Effector memory CD4-positive, alpha-beta T cell (primary cell): ENCODE measurements at places on chromosomes 11 and 22.

DNA sequence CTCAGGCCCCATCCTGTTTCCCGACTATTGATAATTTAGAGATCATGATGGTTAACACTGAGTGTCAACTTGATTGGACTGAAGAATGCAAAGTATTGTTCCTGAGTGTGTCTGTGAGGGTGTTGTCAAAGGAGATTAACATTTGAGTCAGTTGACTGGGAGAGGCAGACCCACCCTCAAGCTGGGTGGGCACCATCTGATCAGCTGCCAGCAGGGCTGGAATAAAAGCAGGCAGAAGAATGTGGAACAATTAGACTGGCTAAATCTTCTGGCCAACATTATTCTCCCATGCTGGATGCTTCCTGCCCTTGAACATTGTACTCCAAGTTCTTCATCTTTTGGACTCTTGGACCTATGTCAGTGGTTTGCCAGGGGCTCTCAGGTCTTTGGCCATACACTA is 1170.0 kb upstream of the CNTN5 start:
- no peak for DNase-seq

DNA sequence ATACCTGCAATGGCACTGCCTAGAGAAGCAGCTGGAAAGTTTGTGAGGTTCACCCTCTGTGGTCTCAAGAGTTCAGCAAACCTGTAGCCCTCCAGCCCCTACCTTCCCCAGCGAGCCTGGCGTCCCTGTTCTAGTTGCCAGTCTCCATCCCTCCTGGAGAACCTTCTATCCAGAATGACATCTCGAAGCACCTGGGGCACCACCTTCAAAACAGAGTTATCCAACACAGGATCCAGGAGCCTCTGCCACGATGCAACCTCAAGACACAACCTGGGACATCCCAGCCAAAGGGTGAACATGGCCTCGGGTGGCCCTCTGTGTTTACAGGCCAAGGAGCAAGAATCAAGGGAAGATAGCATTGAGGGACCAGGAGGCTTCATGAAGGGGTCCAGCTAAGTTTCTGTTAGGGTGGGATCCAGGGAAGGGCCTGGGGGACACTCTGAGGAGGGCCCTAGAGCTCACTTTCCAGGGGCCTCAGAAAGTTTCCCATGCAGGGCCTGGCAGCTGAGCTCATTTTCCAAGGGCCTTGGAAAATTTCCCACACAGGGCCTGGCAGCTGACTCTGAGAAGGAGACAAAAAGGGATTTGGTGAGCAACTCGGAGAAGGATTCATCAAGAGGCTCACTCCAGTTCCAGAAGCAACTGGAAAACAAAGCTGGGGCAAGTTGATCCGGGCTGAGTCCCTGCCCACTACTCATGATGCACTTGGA is 36.9 kb upstream of the SYT13 start:
- DNase-seq: no peak

- no peak for DNase-seq
Observed at GRCh38 chr22:24583221-24584165, 9.4 kb downstream of the LRRC75B start.

GRCh38 chr22:32205974-32206773 is 1.3 kb upstream of the RFPL2 start:
- no peak for DNase-seq

DNA sequence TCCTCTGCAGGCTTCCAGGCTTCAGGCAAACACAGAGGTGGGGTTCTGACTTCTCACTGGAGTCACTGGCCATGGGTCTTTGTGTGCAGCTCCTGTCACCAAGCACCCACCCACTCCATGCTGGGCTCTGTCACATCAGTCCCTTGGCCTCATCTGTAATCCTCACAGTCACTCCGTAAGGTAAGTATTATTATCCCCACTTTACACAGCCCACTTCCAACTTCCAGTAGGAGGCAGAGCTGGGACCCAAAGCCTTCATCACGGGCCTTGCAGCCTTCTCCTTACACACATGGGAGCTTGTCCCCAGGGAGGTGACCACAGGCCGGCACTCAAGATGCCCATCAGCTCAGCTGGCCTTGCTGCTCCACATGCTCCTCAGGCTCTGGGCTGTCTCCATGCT is 266.7 kb upstream of the B3GAT1 start:
- DNase-seq: no peak

DNA sequence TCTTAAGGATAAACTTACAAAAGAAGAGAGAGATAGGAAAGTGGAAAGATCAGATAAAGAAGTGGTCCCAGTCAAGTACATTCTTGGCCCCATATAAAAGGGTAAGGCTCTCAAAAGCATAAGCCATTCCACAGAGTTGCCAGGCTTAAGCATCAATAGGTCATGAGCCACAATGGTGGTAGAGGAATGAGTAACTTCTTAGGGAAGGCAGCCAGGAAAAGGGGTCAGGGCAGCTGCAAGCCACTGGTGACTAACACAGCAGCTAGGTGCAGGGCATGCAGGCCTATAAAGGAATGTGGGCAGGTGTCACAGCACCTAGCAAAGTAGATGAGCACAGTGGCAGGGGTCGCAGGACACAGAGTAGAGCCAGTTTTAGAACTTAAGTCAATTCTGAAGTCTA is 302.6 kb upstream of the FAT3 start:
- DNase-seq: no peak

DNA sequence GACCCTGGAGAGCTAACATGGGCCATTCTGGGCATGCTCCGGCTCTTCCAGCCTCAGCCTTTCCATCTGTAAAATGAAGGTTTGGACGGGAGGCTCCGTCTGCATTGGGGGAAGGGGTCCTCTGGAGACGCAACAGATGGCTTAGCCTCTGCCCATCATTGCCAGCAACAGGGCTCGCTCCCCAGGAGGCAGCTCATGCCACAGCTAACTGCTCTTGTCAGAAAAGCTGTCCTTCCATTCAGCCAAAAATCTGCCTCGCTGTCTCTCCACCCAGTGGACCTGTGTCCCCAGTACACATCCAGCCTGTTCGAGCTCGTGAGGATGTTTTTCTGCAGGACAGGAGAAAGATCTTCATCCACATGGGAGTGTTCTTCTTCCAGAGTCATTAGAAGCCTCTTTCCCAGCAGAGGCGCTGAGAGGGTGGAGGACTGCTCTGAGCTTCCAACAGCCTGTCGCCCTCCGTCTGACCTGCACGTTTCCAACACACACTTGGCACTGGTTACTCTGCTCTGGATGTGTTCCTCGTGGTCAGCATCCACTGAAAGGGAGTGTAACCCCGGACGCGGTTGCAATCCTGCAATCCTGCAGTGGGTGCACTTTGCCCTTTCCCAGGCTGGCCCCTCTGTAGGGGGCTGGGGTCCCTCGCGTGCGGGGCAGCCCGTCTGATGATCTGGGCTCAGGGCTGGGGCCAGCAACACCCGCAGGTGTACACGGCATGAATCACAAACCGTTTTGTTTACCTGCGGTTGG is 1340.9 kb downstream of the TBC1D22A start:
- DNase-seq: no peak

GRCh38 chr22:49450498-49450897 is 377.2 kb downstream of the BRD1 start:
- DNase-seq: no peak

- no peak for DNase-seq
Observed at GRCh38 chr11:27041141-27041899, 705 bp downstream of the BBOX1 start.

GRCh38 chr11:120563703-120564572 is 52.4 kb downstream of the GRIK4 start:
- no peak for DNase-seq

DNA sequence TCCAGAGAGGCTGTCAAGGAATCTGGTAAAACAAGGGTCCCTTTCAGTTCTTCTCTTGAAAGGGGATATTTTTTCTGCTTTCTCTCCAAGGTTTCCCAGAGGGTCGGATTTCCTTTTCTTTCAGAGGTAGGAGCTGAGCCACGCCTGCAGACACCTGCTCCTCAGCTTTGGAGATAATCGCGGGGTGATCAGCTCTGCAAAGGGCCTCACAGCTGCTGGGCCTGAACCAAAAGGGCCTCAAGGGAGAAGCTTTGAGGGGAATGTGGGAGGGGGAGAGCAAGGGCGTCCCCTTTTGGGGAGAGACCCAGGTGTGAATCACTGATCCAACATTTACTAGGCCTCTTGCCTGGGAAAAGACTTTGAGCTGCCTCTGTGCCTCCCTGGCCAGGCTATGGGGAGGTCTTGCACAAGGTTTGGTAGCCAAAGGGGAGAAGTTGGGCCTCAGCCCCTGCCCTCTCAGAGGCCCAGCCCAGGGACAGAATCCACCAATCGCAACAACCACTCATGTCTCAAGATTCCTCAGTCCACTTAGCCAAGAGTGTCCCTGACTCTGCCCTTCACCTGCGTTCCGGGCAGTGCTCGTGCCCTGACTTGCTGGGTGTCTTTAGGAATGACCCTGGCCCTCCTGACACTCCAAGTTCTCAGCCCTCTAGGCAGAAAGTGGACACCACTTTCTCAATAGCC is 14.0 kb upstream of the TP53I11 start:
- DNase-seq: no peak

DNA sequence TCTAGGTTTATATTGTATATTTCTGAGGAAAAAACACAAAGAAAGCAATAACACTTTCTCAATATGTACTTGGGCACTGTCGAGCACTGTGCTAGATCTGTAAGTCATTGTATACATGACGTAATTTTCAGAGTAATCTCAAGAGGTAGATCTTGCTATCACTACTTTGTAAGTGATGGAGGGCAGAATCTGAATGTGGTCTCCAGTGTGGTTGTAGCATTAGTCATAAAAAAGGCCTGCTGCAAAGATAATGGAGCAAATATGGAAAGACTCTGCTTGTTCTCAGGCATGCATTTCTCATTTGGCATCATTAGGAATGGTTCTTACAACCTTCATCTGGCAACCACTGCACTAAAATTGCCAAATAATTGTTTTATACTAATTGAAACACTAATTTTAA is 419.8 kb upstream of the CCDC179 start:
- DNase-seq: no peak

DNA sequence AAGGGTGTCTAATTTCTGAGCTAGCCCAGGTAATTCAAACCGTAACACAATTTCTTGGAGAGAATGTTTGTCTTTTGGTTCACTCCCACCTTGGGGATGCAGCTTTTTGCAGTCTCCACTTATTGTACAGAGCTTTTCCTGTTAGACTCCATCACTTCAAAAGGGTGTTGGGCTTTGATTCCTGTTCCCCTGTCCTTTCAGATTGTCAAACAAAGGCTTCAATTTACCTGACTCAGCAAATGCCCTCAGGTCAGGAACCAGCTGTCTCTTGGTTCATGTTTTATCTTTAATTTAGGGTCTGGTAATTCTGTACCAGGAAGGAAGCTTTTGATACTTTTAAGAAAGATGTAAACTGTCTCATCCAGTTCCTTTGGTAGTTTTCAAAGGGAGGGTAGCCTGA is 880.6 kb downstream of the NTM start:
- no peak for DNase-seq

DNA sequence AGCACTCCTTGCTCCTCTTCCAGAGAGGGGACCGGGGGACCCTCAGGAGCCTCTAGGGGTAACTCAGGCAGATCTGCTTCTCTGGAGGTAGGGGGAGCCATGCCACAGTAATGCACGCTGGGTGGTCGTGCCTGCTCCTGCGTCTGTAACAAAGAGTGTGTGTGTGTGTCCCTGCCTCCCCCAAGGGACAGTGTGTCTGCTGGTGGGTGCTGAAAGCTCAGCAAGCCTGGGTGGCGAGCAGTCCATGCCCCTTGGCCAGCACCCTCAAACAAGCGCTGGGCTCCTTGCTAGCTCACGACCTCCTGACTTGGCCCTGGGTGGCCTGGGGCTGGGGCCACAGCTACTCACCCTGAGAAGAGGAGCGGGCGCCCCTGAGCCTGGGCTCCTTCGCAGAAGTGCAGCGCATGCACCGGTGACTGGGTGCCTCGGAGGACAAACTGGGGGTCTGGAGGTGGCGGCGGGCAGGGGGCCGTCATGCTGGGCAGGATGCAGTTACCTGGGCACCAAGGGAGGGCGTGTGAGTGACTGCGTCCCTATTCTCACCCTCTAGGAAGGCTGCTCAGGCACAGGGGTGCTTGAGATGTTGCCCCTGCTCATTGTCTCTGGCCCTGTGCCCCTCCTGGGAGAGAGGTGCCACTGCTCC is 33.7 kb downstream of the GNB1L start:
- no peak for DNase-seq

DNA sequence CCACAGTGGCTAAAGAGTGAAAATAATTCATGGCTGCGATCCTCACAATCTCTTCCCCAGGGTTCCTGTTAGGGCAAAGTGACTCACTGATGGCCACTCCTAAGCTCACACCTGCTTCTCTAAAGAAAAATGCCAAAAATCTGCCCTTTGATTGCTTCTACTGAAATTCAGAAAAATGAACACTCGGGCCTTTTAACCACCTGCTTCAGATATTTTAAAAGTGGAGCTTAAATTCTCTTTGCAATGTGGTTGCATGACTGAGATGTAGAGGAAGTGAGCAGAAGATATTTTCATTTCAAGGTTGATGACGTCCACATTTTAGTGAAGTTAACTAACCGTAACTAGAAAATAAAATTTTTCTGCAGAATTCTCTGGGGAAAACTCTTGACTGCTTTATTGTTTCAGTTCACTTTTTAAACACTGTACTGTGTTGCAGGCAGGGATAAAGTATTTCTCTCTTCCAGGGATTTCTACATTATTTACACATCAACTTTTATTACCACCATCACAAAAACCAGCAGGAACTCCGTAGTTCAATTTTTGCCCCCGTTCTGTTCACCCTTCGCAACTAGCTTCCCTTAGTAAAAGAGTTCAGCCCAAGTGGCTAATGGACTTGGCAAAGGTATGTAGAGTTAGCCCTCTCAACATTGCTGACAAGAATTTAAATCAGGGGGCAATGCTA is 8.5 kb downstream of the RAB30 start:
- DNase-seq: no peak

DNA sequence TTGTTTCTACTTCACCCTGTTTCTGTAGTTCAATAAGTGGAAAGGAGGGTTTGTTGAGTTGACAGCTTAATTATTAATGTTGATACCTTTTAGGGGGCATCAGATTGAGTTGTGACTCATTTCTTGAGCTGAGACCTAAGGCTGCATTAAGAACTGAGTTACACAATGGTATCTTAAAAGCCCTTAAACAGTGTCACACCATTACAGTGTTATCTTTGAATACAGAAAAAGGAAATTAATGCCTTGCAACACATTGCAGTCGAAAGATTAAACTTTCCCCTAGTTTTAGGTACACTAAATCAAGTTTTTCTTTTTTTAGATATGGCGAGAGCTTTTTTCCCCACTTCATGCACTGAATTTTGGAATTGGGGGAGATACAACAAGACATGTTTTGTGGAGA is 16.7 kb downstream of the PAFAH1B2 start:
- no peak for DNase-seq

- DNase-seq: no peak
Observed at GRCh38 chr22:46114518-46115387, 35.6 kb upstream of the PPARA start.

GRCh38 chr11:92347454-92347853 is 122.8 kb downstream of the FAT3 start:
- DNase-seq: no peak

GRCh38 chr11:31509051-31509428 is 382 bp downstream of the IMMP1L start:
- DNase-seq: no peak

GRCh38 chr11:27207025-27207650 is 155.9 kb downstream of the CCDC34 start:
- DNase-seq: no peak

DNA sequence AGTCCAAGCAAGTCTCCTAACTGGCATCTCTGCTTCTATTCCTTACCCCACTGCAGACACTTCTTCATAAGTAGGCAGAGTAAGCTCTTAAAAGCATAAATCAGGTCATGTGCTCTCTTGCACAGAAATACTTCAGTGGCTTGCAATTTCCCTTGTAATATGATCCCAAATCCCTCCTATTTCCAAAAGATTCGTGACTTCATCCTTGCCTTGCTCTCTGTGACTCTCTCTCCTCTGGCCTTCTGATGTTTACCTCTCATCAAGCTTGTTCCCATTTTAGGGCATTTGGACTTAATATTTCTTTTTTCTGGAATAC is 37.4 kb upstream of the NCR3LG1 start:
- no peak for DNase-seq
